ENCODE measurements at places on chromosomes 12 and 14. TPM values are rescaled to one million over a fixed set of nuclear protein-coding genes. Genes with fewer than 3 reads are reported as not detected.

DNA sequence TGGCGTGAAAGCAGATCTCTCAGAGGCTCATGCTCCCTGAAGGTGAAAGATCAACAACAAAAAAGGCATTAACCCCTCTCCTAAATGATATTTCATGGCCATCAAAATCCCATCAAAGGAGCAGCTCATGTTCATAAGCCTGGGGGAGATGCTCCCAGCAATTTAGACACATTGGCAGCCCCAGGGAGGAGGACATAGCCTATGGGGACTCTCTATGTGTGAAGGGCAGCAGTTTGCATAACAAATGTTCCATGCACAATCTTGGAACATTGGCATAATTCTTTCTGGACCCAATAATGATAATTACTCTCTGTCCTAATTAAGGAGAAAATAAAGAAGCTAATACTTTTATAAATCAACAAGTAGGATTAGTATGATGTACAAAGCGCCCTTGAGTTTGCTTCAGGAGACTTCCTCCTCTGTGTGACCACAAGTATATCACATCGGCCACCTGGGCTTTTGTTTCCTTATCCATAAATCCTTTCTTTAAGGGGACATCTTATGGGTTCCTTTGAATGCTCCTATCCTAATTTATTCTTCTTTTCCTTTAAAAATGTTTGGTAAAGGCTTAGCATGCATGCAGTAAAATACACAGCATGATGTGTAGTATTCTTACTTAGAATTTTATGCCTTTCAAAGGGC lies 161.9 kb upstream of the PLEKHG7 start:
- no peak for DNase-seq

ZDHHC22 gene
- total RNA-seq = not detected

DNA sequence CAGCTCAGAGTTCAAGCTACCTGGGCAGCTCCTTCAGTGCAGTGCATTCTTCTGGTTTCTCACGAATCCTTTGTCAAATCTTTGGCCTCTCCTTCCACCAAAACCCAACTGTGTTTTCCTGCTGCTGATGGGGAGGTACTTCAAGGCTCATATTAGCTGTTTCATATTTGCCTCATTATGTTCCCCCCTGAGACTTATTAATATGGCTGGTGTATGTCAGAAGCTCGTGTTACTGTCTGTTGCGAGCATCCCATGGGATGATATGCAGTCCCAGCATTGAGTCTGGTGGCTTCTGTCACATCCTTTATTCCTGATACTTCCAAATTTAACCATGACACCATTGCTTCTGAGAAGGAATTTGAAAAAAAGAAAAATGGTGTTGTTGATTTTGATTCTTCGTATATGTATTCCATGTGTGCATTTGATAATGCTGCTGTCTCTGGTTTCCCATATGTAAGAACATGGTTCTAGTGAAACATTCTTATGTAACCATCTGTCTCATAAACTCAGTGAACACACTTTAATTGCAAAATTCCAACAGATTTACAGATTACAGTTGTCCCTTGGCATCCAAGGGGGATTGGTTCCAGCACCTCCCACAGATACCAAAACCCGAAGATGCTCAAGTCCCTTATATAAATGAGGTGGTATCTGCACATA lies 149.1 kb downstream of the KICS2 start:
- no peak for DNase-seq

- no peak for DNase-seq
Observed at GRCh38 chr12:5172886-5173285, 129.2 kb downstream of the KCNA5 start.

- no peak for DNase-seq
Observed at GRCh38 chr14:30972882-30973582, 52.4 kb upstream of the AP4S1 start.

DNA sequence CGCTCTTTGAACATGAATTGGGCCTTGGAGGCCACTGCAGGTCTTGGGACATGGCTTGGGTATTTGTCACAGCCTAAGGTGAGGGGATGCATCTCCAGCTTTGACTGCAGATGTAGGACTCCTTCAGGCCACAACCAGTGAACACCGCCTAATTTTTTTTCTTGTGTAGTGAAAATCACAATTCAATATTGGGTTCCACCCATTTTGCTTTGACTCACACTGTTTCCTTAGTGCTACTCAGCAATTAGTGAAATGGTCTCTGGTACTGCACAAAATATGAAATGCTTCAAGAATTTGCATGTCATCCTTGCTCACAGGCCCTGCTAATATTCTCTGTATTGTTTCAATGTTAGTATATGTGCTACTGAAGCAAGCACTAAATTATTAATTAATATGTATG lies 12.5 kb downstream of the TMEM253 start:
- no peak for DNase-seq

RNU4-1 gene
- total RNA-seq = under 0.01 TPM

DNA sequence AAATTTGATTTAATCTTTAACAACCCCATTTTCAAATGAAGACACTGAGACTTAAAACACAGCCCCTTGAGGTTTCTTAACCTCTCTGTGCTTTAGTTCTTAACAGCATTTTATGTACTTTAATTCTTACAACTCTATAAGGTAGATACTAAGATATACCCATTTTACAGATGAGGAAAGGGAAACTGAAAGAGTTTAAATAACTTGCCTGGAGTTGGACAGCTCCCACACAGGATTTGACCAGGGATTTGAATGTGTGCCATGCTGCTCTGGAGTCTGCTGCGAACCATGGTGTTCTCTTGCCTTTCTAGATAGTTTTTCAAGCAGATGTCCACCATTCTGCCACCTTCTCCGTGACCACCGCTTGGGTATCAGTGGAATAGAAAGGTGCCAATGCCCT lies 28.2 kb downstream of the RNFT2 start:
- no peak for DNase-seq

DNA sequence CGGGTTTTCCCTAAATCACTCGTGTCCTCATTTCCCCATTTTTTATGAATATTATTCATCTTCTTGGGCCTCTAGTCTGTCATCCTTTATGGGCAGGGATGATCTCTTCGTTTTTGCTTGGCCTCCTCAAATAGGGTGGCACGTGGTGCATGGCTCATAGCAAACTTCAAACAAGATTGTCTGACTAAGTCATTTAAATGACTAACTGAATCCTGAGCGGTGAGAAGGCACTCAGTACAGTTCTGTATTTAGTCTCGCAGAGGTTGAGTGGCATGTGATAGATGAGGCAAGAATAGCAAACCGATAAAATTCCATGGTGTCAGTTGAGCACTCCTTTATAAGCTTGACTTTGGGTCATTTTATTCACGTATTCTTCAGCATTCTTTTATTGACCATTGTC lies 5.7 kb upstream of the JDP2 start:
- no peak for DNase-seq

DNA sequence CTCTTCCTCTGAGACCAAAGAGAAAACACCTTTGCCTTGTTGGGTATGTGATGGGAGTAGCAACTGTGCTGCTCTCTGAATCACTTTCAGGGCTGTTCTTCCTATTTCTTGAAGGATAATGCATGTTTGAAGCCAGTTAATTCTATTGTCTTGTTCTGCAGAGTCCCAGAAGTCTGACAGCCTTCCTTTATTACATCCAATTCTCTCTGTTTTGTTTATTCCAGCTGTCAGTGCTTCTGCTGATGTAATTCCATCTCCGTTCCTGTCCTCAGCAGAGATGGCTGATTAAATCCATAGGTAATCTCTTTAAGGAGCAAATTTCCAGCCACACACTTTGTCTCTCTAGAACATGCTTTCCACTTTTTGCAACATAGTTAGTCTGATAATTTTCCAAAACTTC lies 59.7 kb downstream of the MGAT4C start:
- no peak for DNase-seq

KLHDC1 gene
- total RNA-seq = 2.6 TPM

- no peak for DNase-seq
Observed at GRCh38 chr12:82605115-82605514, 81.6 kb upstream of the TMTC2 start.

- DNase-seq = peak; percentile 9
Observed at GRCh38 chr14:74853581-74853980, 22.4 kb downstream of the PROX2 start.

DNA sequence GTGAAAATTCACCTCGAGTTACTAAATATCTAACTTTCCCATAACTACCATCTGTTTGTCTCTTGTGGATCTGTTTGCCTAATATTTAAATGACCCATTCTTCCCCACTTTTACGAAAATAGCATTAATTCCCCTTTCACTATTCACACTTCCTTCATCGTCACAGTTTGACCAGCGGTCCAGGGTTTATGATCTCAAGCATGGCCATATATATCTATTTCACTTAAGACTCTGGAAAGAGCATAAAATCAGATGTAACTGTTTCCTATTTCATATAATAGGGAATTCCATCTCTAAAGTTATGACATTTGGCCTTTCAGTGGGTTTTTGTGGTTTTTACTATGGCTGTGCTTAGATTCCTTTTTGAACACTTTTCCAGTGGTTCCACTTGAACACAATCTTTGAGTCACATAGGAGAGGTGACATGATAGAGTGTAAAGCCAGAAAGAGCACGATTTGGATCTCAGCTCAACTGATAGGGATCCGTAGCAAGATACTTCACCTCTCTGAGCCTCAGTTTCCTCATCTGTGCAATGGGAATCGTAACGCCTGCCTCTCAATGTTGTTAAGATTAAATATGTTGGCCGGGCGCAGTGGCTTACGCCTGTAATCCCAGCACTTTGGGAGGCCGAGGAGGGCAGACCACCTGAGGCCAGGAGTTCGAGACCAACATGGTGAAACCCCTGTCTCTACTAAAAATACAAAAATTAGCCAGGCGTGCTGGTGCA lies 754 bp upstream of the BCL2L14 start:
- no peak for DNase-seq

GRCh38 chr12:69094606-69095216 lies 144.7 kb upstream of the CPSF6 start:
- no peak for DNase-seq

BCL11B gene
- not detected for total RNA-seq

PRH2 gene
- total RNA-seq = 0.32 TPM

DNA sequence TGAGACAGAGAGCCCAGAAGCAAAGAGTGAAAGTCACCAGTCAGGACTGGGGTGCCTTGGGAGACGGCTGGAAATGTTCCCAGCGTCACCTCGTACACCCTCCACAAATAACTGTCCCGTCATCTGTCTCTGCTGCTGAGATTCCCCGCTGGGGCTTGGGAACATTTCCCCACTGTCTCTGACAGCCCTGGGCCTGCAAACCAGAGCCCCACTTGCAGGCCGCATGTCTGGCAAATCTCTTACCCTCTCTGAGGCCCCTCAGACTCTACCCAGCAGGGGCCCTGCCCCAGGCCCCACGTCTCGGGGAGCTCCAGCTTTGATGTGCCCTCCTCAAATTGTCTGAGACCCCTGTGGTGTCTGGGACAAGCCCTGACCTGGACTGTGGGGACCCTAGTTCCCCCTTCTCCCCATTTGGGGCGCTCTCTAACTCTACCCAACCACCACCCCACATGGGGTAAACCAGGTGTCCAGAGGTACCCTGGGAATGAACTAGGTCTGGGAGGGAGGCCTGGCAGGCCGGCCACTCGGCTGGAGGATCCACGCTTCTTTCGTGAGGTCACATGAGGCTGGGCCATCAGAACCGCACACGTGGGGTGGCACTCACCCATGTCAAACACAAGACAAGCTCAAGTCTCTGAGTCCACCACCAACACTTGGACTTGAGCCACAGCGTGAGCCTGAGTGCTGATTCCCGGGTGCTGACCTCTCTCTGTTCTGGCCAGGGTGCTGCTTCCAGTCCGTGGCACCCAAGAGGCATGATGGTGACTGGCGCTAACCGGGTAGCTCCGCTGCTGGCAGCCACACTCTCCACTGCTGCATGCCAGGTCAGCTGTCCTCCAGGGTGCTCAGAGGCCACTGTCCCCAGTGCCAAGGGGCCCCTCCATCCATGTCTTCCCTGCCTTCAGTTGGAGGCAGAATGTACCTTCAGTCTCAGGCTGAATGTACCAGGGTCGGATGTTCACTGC lies 59.8 kb downstream of the DIO3 start:
- DNase-seq = no peak

GRCh38 chr14:103749452-103749851 lies 33.8 kb downstream of the ZFYVE21 start:
- no peak for DNase-seq
